ENCODE measurements at places on chromosomes 7 and 10.

DNA sequence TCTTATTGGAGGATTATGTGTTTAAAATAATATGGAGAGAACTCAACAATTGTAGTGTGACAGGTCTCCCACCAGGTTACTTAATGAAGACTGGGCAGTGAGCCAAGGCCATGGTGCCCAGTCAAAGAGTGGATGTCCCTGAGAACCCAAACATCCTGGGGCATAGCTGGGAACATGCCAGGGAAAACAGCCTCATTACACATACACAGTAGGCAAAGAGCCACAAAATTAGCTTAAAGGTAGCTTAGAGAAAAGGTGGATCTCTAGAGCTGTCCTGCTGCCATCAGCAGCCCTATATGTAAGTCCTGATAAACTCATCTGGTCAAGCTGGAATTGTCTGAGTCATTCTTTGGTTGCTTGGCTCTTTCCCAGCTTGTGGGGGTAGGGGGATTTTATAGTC is 287.8 kb downstream of the PHF14 start:
- DNase-seq: no peak

GRCh38 chr10:129560361-129560760 is 93.3 kb downstream of the MGMT start:
- DNase-seq: no peak

DNA sequence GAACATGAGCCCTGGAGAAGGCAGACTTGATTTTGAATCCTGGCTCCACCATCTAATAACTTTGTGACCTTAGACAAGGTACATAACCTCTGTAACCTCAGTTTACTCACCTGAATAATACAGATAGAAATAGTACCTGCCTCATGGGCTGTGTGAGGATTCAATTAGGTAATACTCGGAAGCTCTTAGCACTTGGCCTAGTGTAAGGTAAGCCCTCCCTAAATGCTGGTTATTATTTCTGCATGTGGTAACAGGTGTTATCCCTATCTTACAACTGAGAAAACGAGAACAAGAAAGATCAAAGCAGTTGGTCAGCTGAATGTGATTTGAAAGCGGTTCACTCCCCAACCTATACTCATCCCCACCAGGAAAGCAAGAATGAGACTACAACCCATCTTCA is 28.7 kb upstream of the ACSL5 start:
- DNase-seq: no peak

DNA sequence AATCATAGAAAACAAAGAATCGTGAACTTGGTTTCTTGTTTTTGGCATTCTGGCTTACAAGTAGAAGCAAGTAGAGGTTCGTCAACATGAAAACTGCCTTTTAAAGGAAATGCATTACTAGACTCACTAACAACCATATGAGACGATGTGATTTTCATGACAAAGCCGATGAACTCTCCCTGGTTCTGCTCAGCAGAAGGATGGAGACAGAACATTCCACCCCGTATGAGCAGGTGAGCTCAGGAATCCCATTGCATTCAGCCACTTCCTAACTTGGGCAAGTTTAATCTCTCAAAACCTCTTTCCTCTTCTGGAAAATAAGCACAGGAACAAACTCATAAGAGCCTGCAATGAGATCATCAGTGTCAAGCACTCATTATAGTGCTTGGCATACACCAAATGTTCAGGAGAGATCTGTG is 57.4 kb upstream of the SVIL start:
- no peak for DNase-seq

DNA sequence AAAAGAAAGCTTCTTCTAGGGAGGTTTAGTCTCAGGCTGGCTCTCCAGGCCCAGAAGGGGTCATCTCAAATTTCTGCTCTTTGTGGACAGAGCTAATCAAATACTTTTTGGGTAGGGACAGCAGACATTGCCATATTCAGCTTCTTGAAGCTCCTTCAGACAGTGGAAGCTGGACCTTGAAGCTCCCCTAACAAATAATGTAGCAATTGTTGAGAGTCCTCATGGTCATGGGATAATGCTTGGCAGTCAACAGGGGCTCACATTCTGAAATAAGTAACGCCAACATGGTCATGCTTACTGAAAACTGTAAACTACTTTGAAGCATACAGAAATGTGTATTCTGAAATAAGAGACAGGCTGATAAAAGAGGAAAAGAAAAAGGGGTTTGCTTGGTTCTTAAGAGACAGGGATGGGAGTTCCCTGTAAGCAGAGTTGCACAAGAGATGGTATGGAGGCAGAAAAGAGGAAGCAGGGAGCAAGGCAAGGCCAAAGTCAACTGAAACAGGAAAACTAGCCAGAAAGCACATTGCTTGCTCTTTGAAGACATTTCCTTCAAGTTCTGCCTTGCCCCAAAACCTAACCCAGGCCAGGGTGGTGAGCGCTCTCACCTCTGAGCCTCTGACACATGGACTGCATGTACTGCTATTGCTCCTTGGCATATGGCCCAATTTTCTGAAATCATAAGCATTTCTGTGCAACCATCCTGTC is 53.1 kb upstream of the KMT2E start:
- no peak for DNase-seq

- DNase-seq: no peak
Observed at GRCh38 chr7:66336760-66337159, 131.6 kb downstream of the TPST1 start.

DNA sequence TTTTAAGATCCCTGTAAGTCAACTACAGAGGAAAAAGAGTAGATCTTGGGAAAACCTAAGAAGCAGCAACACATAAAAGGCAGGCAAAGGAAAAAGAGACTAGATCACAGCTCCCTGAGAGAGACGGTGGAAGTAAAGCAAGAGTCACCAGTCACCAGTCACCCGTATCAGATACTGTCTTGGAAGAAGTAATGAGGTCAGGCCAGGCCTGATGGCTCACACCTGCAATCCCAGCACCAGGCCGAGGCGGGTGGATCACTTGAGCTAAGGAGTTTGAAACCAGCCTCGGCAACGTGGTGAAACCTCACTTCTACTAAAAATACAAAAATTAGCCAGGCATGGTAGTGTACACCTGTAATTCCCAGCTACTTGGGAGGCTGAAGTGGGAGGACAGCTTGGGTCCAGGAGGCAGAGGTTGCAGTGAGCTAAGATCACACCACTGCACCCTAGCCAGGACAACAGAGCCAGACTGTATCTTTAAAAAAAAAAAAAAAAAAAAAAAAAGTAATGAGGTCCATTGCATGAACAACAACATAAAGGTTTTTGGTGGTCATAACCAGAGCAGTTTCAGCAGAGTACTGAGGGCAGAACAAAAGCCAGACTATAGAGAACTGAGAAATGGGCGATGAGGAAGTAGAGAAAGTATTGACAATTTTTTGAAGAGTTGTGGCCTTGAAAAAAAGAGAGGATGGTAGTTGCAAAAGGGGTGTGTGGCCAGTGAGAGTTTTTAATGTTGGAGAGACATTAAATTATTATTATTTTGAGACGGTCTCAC is 16.9 kb downstream of the ZNF713 start:
- DNase-seq: no peak

GRCh38 chr7:22348379-22348778 is 8.6 kb downstream of the RAPGEF5 start:
- no peak for DNase-seq

DNA sequence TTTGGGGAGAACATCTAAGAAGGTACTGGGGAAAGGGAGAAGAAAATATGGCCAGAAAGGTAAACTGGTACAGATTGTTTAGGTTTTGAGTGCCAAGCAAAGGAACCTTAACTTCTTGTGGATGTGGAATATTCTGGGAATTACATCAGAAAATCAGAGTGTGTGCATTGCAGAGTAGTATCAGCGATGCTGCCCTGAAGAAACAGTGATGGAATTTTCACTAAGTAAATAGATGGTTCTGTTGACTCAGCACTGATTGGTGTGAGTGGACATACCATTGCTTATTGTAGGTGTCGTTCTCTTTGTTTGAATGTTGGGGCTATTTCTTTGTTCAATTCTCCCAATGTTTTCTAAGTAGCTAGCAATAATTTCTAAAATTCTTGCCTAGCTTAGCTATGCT is 24.4 kb upstream of the AKR1B1 start:
- no peak for DNase-seq

- no peak for DNase-seq
Observed at GRCh38 chr7:101368422-101369165, 5.9 kb downstream of the COL26A1 start.

- no peak for DNase-seq
Observed at GRCh38 chr10:12444981-12445700, 95.8 kb downstream of the CAMK1D start.

GRCh38 chr10:62545160-62546066 is 171.2 kb downstream of the ZNF365 start:
- no peak for DNase-seq

DNA sequence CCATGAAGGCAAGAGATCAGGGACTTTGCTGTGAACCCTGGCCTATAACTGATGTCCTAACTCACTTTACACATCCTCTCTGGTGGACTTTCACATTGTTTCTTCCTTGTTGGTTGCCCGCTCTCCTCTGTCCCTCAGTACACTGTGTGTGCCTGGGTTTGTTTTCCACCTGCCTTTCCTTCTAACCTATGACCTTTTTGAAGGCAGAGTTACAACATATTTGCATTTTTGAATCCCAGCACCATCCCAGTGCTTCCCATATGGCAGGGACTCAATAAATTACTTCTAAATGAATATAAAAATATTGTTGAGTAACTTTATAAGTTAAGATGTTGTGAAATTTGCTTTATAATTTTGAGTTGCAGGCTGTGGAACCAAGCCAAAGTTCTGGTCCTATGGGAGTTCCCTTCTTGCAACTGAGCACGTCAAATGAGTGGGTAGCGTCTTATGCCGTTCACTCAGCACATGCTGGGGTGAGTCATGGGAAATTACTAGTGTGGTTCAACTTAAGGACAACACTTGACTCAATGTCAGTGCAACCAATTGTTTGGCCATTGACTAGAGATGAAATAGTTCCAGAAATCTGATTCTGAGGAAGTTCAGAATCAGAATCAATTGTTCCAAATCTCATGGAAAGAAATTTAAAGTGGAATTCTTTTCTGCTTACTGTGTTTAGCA is 250.9 kb downstream of the TWIST1 start:
- DNase-seq: no peak

- no peak for DNase-seq
Observed at GRCh38 chr7:97446361-97446760, 285.5 kb upstream of the TAC1 start.

DNA sequence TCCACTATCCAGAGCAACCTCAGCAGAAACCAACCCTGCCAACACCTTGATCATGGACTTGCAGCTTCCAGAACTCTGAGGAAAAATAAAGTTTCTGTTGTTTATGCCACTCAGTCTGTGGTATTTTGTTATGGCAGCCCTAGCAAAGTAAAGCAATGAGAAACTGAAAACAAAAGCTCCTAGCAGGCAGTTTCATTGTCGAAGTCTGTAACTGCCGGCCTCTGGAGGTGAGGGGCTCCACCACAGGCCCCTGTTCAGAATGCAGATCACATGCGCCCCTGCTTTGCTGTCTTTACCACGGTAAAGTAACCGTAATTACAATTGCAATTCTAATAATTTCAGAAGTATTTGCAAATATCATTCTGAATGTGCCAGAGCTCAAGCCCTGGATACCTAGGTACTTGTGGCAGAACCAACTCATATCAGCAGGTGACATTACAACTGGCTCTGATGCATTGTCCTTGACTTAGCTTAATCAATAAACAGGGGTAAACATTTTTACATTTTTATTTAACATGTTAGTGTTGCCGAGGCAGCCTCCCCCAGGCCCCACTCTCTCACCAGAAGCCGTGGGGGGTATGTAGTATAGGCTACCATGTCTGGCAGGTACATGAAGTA is 193.2 kb downstream of the ELMO1 start:
- no peak for DNase-seq

GRCh38 chr10:122168598-122169394 is 102.3 kb upstream of the BTBD16 start:
- no peak for DNase-seq

DNA sequence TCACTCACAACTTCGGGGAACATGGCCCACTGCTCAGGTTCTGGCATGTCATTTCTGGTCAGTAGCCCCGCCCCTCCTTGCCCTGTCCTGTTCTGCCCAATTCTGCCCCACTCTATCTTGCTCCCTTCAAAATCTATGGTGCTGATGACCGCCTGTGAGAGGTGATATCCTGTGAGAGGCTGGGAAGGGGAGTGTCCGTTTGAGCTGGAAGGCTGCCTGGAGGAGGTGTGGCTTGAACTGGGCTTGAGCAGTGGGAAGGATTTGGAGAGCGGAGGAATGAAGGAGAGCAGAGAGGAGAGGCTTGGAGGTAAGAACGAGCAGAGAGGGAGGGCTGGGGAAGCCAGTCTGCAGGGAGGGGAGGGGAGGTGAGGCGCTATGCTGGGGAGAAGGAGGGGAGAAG is 145.3 kb downstream of the RPS24 start:
- no peak for DNase-seq

GRCh38 chr7:115662676-115663075 is 367.9 kb downstream of the TFEC start:
- DNase-seq: no peak

DNA sequence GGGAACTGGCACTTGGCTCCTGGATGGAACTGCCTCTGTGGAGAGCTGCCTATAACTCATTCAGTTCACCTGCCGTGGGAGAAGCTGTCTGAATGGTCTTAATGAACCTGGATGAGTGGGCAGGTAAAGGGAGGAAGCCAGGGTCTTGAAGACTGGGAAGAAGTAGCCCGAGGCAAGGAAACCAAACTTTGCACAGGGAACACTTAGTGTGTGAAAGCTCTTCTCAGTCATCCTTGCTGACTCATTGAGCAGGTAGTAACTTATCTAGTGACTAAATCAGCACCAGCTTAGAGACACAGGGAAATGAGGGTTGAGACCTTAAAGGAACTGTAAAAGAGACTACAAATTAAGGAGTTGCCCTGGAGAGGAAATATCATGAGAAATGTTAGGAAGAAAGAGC is 9.9 kb downstream of the LRRC4 start:
- DNase-seq: no peak

- no peak for DNase-seq
Observed at GRCh38 chr7:105154084-105154483, 140.1 kb downstream of the KMT2E start.

DNA sequence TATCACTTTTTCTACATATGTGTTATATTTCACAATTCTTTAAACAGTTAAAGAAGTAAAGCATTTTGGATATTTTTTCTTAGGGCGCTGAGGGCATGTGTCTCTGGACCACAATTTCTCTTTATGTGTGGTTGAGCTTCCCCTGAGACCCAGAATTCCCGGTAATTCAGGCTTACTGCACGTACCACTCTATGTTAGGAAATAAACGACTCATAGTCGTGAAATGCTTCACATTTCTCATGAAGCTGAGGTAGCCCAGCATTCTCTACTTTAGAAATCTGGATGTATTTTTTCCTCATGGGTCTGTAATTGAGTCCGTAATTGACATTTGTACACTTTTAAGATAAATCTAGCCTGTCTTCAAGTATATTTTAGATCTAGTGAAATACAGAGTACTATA is 170.6 kb downstream of the FZD1 start:
- no peak for DNase-seq

GRCh38 chr10:49465736-49466135 is 69.8 kb upstream of the DRGX start:
- DNase-seq: no peak

Measured in ecto neural progenitor cell (in vitro differentiated cells).